GM12891 (cell line): ENCODE measurements at places on chromosomes 1 and 21.

DNA sequence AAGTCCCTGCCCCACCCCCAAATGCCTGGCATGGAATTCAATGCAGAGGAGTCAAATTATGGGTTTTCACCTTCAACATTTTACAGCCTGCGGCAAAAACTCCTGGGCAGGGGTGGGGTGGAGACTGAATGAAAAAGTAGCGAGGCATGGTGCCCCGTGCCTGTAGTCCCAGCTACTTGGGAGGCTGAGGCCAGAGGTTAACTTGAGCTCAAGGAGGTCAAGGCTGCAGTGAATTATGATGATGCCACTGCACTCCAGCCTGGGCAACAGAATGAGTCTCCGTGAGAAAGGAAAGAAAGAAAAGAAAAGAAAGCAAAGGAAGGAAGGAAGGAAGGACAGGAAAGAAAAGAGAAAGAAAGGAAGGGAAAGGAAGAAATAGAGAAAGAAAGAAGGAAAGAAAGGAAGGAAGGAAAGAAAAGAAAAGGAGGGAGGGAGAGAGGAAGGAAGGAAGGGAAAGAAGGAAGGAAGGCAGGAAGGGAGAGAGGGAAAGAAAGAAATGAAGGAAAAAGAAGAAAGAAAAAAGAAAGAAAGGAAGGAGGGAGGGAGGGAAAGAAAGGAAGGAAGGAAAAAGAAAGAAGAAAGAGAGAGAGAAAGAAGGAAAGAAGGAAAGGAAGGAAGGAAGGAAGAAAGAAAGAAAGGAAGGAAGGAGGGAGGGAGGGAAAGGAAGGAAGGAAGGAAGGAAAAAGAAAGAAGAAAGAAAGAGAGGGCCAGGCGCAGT is 11.1 kb downstream of the LEMD1 start:
- no peak for DNase-seq

DNA sequence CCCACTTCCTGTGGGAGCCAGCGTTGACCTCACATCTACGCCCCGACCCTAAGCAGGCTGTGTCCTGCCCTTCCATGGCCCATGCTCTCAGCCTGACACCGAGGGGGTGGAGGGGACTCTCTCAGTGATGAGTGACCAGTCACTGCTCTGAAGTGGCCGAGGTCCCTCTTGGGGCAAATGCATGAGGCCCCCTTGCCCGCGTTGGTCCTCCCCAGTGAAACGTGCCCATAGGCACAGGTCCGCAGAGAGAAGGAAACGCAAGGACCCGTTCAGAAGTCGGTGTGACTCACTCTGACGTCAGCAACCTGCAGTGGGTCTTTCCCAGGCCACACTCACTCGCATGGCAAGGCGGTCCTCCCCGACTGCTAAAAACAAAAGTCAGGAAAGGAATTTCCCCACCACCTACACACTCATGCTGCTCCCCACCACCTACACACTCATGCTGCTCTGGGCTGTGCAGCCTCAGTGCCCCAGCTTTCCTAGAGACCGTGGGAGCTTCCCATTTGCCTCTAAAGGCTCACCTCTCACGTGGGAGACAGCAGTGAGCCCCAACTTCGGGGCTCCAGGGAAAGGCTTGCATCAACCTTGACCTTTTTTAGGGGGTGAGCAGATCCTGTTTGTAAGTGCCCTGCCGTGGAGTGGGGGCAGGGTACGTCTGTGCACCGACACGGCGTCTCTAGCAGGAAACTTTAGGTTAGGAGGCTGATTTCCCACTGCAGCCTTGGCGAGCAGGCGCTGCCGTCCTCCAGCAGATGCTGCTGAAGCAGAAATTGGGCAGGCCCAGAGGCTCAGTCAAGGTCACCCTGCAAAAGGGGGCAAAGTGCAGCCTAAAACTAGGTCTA is 11.4 kb downstream of the UBASH3A start:
- peak; percentile 74 for DNase-seq

- DNase-seq: peak; percentile 61
Measured at GRCh38 chr21:45404730-45405270, at the start of gene COL18A1. Gene COL18A1, plus strand, starts transcription at chr21:45405165. Its CDS starts 66 bp downstream, at chr21:45405231.

DNA sequence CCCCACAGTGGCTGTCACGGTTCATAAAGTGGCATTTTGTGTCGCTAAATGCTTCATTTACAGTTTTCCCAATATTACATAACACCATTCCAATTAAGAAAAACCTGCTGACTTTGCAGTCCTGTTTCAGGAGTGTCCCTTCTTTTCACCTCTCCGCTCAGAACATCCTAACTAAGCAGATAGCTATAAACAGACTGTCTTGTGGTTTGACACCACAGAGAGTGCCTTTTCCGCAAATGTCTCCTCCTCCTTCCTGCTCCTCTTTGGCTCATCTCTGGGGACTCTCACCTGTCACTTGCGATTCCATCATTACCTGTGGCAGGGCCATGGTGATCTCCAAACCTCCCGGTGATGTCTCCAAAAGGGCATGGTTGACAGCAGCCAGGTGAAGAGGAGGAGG is 119.0 kb downstream of the CNIH3 start:
- DNase-seq: no peak

DNA sequence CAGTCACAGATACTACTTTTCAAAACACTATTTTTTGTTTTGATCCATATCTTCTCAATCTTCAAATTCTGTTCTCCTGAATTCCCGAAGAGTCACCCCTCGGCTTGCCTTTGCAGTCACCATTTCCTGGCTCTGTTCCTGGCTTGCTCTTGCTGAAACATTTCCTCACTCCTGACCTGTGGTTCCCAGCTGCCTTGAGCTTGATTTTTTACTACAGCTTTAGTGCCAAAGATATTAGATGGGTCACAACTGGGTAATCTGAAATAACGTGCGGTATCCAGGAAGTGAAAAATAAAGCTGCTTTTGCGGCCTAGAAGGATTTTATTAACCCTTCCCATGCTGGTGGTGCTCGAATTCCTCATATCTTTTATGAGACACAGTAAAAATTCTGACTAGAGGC is 318.8 kb downstream of the PCP4 start:
- DNase-seq: no peak

GRCh38 chr1:154802982-154803920 is 66.8 kb downstream of the KCNN3 start:
- no peak for DNase-seq
